ENCODE measurements at places on chromosomes 7 and 10.

DNA sequence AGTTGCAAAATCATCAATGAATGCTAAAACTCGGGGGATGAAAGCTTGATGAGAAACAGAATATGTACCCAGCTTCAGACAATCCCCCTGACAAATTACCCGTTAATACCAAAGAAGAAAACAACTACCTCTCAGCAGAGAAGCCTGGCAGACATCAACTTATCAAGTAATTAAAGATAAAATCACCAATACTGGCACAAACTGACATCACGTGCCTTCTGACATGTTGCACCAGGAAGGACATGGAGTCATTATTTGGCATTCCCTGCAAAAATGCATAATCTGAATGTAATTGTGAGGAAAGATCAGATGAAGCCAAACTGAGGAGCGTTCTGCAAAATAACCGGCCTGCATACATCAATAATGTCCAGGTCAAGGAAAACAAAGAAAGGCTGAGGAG is 7.7 kb downstream of the SLIT1 start:
- no peak for DNase-seq

GRCh38 chr10:24518411-24518810 is 205.3 kb downstream of the ARHGAP21 start:
- no peak for DNase-seq

DNA sequence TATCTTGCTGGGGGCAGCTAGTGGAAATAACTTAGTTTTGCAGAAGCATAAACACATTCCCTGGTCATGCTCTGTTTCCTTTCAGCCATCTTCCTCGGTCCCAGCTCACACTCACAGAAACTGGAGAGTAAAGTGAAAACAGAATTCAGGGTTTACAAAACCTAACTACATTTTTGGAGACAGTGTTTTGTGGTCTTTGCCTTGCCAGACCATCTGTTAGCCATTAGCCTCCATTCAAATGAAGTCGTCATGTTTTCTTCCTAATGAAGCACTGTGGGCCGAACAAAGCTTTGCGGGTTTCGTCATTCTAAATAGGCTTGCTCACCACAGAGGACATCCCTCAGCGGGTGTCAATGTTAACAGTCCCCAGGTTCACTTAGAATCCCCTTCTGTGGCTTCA is 214.6 kb upstream of the TMEM72 start:
- no peak for DNase-seq

- no peak for DNase-seq
These were observed 105.7 kb upstream of the DNAJB12 start for GRCh38 chr10:72460284-72460876.

DNA sequence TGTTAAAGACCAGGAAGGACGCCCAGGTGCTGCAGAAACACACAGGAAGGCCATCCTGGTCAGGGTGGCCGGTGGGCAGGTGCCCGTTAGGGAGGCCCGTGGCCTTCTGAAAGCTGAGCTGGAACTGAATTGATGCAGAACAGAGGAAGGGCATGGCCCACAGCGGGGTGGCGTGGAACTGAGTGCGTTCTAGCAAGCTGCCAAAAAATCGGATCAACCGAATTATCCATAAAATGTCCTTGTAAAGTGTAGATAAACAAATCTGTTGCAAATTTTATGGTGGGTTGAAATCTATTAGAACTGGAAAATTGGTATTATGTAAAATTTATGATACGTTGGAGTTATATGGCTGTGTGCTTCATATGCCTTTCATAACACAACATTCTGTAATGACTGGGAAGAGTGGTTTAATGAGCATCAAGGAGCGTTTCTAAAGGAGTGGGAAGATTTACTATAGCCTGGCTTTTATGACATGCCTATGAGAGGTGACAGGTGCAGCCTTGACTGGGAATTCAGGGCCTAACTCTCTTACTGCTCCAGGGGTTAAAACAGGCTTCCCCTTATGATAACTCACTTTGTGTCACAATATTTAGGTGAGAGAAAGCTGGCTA is 108.1 kb downstream of the GPR26 start:
- no peak for DNase-seq

GRCh38 chr7:43112941-43113621 is 634 bp downstream of the HECW1 start:
- no peak for DNase-seq

GRCh38 chr7:142566271-142566670 is 183.0 kb upstream of the PRSS1 start:
- no peak for DNase-seq

DNA sequence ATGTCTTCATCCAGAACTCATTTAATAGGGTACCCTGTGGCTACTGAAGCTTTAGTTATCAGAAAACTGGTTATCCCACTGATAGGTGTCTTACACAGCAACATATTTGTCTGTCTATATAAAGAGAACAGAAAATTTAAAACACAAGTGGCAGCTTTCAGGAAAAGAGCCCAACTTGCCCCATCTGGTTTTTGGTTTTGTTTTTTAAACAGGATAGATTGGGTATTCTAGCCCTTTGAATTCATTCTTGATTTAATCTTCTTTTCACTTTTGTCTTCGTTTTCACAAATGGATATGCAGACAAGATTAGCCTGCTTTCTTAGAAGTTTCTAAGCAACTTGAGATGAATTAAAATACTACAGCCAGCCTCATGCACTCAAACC is 91.3 kb downstream of the KLF6 start:
- no peak for DNase-seq

DNA sequence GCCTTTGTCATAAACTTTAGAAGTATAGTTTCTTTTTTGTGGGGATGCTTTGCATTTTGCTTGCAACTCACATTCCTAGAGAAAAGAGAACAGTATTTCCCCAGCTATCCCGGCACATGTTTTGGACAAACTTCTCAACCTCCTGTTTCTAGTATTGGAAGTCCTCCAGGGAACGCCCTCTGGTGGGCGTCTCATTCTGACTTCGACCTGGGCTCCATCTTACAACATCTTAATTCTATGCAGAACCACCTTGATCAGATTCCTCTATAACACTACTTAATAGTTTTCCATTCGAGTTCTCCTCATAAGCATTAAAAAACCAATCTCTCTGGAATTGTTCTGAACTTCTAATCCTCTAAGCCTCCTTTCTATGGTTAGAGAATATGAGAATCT is 139.5 kb upstream of the FZD8 start:
- DNase-seq = no peak

DNA sequence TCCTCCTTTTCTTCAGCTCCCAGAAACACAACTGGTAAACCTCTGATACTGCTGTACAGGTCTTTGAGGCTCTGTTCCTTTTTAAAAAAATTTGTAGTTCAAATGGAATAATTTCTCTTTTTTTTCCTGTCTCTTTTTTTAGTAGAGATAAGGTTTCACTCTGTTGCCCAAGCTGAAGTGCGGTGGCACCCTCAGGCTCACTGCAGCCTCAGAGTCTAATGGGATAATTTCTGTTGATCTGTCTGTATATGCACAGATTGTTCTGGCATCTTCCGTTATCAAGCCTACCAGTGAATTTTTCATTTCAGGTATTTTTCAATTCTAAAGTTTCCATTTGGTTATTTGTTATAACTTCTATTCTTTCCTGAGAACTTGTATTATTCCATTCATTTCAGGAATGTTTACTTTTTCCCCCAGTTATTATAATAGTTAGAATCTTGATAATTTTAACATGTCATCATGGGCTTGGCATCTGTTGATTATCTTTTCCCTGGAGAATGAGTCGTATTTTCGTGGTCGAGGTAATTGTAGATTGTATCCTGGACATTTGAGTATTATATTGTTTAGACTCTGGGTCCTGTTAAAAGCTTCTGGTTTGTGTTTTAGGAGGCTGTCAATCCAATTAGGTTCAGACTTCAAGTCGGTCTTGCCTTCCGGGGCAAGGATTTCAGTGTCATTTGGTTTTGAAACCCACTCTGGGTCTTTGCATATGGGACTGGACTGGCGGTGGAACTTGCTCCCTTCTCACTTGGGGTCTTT is 24.5 kb downstream of the CRCP start:
- DNase-seq = no peak

DNA sequence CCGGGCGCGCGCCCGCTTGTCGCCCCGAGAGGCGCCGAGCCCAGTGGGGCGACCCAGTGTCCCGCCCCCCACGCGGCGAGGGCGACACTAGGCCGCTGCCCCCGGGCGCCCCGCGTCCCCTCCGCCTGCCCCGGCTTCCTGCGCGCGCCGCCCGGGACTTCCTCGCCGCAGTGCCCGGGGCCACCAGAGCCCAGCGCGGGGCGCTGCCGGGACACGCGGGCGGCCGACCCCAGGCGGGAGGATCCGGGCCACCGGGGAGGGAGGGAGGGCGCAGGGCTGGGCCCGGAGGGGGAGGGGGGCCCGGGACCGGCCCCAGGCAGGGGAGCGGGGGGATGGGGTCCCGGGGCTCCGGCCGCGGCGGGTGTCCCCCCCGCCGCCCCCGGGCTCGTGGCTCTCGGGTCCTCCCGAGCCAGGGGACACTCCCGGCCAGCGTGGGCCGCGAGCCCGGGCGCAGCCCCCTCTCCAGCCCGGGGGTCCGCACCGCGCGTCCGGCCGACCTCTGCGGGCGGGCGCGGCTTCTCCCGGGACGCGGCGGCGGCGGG is 435 bp upstream of the PWWP2B start:
- no peak for DNase-seq

DNA sequence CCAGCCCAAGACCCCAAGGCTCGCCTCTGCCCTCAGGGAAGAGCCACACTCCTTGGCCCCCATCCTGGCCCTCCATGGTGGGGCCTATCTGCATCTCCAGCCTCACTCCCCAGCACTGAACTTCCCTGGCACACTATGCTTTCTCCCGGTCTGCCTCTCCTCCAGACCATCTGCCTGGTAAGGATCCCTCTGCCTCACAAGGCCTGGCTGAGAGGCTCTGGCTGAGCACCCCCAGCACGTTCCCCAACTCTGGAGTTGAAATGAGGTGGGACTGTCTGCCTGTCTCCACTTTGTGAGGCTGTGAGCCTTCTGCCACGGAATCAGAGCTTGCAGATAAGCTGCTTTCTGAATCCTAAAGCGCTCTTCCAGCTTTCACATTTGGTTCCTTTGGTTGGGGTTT is 220.7 kb downstream of the TNS3 start:
- DNase-seq = no peak

DNA sequence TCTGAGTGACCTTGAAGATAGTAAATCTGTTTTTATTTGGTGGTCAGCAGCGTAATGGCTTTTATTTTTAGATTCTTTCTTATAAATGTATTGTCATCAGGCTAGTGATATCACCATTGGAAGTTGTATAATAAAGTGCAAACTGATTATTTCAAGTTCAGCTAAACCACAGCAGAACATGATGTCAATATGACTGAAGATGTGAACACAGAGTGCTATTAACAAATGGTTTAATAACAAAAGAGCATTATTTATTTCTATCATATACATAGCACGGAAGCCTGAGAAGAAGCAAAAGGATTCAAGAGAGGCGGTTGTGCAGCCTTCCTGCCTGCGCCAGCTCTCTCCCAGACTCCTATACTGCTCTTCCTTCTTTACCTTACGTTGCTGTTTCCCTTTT is 142.7 kb downstream of the SDK1 start:
- no peak for DNase-seq

GRCh38 chr7:44460325-44460724 is 30.1 kb downstream of the NUDCD3 start:
- no peak for DNase-seq

DNA sequence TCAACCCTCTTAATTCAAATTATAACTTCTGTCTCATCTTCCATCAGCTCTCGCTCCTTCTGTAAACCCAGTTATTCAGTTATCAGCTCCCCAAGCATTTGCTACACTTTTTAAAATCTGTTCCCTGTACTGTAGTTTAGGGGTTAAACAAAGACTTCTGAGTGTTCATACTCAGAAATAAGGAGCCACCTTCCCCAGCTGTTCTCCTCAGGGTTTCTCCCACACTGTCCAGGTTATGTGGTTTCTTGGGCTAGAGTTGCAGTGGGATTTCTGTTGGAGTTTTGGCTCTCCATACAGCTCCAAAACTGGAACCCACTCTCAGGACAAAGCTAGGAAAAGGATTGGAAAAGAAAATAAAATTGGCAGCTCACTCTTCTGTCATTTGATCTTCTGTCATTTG is 20.8 kb downstream of the NHLRC2 start:
- DNase-seq = no peak

DNA sequence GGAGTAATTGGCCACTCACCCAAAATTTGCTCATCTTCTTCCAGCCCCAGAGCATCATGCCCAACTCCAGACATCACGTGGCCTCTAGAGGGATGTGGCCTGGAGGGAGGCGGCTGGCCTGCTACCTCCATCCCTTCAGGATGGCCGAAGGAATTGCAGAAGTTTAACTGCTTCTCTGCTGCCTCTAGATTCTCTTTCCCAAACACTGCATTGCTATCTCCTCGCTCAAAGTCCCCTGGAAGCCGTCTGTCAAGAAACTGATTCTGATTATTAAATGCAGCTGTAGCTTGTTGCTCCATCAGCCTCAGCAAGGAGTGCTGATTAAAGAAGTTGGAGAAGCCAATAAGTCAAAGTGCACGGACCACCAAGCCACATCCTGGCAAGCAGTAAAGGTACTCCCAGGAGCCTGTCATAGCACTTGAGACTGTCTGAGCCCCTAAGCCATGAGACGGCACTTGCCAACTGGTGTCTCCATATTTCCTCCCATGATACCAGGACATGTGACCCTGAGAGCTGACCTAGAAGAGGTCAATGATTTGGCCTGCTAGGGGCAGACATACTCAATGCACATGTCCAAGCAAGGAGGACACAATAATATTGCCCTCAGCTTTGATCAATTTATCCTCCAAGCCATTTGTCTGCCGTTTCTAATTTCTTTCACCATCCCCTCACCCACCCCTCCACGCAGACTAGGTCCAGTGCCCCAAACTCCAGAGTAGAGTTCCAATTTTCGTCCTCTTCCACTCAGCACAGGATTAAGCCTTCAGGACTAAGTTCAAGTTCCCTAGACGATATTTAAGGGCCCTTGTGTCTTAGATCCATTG is 84.2 kb downstream of the TBXAS1 start:
- DNase-seq = no peak

DNA sequence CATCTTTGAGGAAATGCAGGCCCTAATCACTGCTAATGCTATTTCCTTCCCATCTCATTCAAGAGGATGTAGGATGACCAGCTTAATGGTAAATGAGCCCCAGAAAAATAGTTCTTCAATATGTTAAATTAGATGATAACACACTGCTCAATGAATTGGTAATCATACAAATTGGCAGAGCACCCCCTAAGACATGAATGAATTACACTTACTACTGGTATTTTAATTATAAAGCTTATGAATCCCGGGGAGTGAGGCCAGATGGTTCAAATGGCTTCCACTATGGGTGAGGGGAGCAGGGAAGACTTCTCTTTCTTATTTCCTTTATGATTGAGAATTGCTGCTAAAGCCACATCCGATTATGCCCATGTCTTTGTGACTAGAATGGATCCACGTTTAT is 159.2 kb upstream of the TARP start:
- no peak for DNase-seq

DNA sequence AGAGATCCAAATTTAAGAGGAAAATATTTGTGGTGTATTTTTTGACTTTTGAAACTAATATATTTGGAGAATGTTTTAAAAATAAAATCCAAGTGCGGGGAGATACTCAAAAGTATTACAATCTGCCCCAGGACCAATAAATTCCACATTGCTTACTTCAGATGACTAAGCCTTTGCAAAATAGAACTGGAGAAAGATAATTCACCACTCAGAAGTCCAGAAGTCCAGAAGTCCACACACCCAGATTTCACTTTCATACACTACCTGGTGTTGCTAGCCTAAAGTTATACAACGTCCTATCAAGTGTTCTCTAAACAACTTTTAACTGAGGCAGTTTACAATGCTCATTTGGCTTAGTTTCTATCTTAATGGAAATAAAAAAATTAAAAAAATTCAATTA is 487.0 kb upstream of the SEMA3D start:
- DNase-seq = no peak

- no peak for DNase-seq
These were observed 133.3 kb upstream of the NAMPT start for GRCh38 chr7:106418094-106418493.

GRCh38 chr10:62394556-62395018 is 20.4 kb downstream of the ZNF365 start:
- no peak for DNase-seq
